ENCODE measurements at places on chromosomes 2 and 18.

GRCh38 chr2:173611121-173611520, 256.4 kb downstream of the CDCA7 start:
- no peak for DNase-seq

DNA sequence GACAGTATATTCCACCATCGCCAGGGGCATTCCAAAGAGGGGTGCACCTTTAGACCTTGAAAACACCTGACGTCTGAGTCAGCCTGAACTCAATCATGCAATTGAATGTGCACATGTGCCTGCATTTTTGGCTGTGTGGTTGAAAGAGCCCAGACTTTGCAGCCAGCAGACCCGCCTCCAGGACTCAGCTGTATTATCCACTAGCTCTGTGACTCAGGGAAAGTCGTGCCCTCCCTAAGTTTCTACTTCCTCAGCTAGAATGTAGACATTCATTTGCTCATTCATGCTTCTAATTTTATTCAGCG, 94.2 kb downstream of the LRRC30 start:
- no peak for DNase-seq

GRCh38 chr2:233141901-233142300, 81.8 kb downstream of the INPP5D start:
- no peak for DNase-seq

DNA sequence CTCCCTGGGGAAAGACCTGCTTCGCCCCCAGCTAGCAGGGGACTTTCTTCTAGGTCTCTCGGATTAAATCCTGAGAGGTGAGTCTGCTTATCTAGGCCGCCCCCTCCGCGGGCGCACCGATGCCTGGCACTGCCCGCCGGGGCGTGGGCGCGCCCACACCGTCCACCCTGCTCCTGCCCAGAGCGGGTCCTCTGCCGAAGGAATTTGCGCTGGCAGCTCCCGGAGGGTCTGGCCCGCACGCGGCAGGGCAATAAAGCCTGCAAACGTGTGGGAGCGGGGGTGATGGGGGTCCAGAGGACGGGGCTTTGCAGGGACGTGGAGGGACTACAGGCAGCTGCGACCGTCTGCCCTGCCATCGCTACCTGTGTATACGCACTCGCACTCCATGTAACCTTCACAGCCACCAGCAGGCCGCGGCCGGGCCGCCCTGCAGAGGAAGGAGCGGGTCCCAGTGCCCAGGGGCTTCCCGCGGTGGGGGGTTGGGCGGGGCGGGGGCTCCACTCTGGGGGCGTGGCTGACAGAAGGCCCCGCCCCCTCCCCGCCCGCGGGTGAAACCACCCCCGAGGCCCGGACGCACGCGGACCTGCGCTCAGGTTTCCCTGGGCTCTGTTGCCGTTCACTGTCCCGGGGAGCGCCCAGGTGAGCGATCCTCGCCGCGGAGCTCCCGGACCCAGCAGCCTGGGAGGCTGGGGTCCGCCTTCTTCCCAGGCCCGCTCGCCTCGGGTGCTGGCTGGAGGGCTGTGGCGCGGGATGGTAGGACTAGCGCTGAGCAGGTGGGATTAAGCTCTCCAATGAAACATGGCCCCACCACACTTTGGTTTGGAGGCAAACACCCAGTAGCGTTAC, 174.5 kb upstream of the HS6ST1 start:
- no peak for DNase-seq

GRCh38 chr2:224570328-224570993, 14.7 kb downstream of the CUL3 start:
- DNase-seq: no peak

Measured in stimulated activated CD4-positive, alpha-beta T cell treated with anti-CD3 and anti-CD28 coated beads, Interleukin-2, amount 100 ng/mL, for 4 hours (primary cell).